ENCODE measurements at places on chromosomes 4 and X.

- no peak for DNase-seq
Observed at GRCh38 chrX:138897621-138898492, 186.3 kb upstream of the FGF13 start.

DNA sequence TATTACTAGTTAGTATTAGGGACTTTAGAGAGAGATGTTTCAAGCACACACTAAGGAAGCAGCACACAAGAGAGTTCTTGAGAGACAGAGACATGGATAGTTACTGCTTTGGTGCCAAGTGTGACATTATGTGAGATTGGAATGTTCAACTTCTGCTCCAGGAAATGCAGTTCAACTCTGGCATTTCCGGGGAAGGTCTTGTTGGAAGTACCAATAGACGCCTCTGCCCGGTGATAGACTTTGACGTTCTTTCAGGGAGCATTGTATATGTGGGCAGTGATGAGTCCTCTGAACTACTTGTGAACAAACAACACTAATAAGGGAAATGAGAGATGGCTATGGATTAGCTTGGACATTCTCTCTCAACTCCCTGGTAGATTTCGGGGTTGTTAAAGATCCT lies 638.1 kb upstream of the BOD1L1 start:
- no peak for DNase-seq

- no peak for DNase-seq
Observed at GRCh38 chr4:179415037-179415846, 1973.0 kb upstream of the AGA start.

GRCh38 chr4:171834640-171835039 lies 21.4 kb downstream of the GALNTL6 start:
- DNase-seq: no peak

- no peak for DNase-seq
Observed at GRCh38 chrX:123184866-123185276, 793 bp downstream of the GRIA3 start.

DNA sequence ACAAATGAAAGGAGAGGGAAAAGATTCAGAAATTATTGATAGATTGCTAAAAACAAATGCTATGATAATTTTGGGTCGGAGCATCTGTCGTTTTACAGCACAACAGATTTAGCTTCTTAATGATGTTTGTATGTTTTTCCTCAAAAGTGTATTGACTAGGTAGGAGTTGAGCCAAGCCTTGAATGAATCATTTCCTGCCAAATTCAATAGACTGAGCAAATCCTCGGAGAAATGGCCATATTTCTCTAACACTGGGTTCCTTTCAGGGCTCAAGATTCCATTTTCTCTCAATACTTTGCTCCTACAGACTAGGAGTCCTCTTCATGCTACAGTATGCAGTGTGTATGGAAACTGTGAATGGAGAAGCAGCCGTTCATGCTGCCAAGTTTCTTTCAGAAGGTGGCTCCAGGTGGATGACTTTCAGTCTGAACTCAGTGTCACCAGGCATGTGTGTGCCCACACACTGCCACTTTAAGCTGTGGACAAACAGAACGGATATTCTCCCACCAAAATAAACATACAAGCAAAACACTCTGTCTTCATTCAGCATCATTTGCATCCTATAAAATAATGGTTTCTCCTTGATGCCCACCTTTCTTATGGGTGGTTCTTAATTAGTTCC lies 146.0 kb downstream of the TBL1X start:
- DNase-seq: peak; percentile 59

DNA sequence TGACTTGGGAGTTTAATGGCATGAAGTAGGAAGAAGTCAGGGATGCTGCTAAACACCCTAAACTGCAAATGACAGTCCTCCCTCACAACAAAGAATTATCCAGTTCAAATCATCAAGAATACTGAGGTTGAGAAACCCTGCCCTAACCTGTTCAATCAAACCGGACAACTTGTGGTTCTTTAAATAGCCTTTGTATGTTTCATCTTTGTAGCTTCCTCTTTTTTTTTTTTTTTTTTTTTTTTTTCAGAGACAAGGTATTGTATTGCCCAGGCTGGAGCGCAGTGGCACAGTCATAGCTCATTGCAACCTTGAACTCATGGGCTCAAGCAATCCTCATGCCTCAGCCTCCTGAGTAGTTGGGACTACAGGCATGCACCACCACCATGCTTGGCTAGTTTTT lies 52.5 kb upstream of the TTC29 start:
- DNase-seq: no peak

GRCh38 chr4:86358257-86358656 lies 1.6 kb downstream of the MAPK10 start:
- no peak for DNase-seq

- DNase-seq: no peak
Observed at GRCh38 chrX:150080497-150080896, 142.2 kb upstream of the EOLA2 start.

- DNase-seq: no peak
Observed at GRCh38 chrX:130738638-130739195, 164.3 kb downstream of the ENOX2 start.

- DNase-seq: no peak
Observed at GRCh38 chrX:15931362-15931761, 76.7 kb upstream of the AP1S2 start.

- no peak for DNase-seq
Observed at GRCh38 chr4:169988252-169988651, 37.9 kb downstream of the MFAP3L start.

- DNase-seq: no peak
Observed at GRCh38 chr4:6951880-6952381, 42.3 kb downstream of the TBC1D14 start.
